Mammary epithelial cell (primary cell): ENCODE measurements at places on chromosomes 16 and 17. TPM values are rescaled to one million over a fixed set of nuclear protein-coding genes. Genes with fewer than 3 reads are reported as not detected.

ASPSCR1 gene
- 7.9 TPM for polyA plus RNA-seq

DNA sequence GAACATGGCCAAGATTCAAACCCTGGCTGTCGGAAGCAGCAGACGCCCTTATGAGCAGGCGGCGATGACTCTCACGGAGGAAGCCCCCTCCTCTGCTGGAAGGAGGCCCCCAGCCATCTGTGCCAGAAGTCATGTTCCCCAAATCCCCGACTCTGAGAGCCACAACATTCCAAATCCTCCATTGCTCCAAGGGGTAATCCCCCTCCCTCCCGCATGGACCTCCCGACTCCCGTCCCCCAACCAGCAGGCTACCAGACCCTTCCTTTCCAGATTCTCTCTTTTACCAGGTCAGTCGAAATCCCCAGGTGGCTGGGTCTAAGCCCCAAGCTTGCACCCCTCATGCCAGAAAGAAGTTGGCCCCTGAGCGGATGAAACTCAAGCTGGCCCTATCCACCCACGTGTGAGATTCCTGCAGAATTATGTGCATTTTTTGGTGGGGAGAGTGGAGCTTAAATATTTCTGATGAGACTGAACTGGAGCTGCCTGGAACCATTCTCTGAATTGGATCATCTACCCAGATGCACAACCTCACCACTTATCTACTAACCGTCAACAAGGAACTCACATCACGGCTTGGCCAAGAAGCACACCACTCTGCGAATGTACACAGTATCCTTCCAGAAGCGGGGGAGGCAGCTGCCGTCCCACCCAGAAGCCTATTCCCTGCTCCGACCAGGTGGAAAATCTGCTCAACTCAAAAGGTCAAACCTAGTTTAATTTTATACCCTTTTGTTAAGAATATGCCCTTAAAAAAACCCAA, 283.5 kb downstream of the C16orf95 start:
- DNase-seq = no peak

DNA sequence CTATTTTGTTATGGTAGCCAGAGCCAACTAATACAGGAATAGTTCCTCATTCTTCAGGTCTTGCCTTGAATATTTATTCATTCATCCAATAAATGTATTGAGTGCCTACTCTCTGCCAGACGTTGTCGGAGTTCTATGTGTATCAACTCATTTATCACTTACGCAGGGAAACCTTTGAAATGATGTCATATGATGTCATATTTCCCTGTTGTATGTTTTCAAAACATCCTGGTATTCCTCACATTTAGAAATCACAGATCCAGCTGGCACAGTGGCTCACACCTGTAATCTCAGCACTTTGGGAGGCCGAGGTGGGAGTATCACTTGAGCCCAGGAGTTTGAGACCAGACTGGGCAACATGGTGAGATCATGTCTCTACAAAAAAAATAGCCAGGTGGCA, 2.7 kb upstream of the NLE1 start:
- no peak for DNase-seq

GINS3 gene
- 17.9 TPM for polyA plus RNA-seq

DNA sequence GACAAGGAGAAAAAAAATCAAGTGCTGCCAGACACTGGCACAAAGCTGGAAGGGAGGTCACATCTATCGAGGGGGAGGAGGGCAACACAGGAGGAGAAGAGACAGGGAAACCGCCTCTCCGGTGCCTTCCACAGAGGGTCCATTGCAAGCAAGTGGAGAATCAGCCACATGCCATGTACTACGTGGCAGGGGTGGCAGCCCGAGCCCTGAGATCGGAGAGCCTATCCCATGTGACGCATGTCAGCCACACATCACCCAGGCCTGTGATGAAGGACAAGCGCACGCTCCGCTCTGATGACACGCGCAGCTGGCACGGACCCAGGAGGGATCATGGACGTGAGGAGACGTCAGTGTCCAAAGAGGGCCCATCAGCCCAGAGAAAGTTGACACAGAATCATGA, 30.1 kb downstream of the ADCY9 start:
- no peak for DNase-seq

DNA sequence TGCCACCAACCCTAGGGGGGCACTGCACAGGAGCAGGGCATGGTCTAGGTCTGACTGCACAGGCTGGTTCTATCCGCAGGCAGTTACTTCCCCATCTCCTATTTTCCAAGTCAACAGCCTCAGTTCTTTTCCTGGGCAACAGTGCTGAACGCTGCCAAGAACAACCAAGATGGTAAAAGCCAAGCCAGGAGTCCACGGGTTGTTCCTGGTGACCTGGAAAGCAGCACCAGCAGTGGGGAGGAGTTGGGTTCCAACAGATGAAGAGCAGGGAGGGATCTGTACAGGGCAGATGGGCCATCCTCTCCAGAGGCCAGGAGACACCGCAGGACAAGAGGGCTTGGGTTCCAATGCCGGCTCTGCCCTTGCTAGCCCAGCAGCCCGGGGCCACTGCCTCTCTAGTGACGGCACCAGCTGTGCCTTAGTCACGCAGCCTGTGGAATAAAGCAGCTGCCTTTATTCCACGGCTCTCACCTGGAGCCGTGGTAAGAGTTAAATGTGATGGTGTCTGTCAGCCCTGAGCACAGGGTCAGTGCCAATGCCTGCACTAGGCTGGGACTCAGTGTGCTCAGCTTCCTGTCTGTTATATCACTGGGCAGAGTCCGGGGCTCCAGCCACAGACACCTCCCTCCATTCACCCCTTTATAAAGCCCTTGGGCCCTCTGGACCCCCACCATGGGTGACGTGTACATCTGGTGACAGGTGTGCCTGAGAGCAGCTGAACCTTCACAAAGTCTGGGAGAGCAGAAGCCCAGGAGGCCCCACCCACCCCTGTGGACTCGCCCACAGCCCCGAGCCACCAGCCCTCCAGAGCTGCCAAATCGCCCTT, 44.9 kb downstream of the MARF1 start:
- no peak for DNase-seq

- DNase-seq = no peak
Measured at GRCh38 chr16:56252835-56253234, 61.5 kb downstream of the GNAO1 start.

GRCh38 chr17:38554430-38555350, 51.1 kb downstream of the SRCIN1 start:
- peak; percentile 88 for DNase-seq

CETP gene
- not detected for polyA plus RNA-seq

CSH2 gene
- polyA plus RNA-seq = not detected

G6PC1 gene
- not detected for polyA plus RNA-seq

- no peak for DNase-seq
Measured at GRCh38 chr17:7094652-7095019, 14.6 kb upstream of the CLEC10A start.

SPIRE2 gene
- polyA plus RNA-seq = 2.2 TPM

- no peak for DNase-seq
Measured at GRCh38 chr16:50329446-50330189, 39.2 kb downstream of the BRD7 start.

- DNase-seq = no peak
Measured at GRCh38 chr17:16934133-16934795, 37.7 kb downstream of the TNFRSF13B start.

WNK4 gene
- polyA plus RNA-seq = 0.11 TPM

DNA sequence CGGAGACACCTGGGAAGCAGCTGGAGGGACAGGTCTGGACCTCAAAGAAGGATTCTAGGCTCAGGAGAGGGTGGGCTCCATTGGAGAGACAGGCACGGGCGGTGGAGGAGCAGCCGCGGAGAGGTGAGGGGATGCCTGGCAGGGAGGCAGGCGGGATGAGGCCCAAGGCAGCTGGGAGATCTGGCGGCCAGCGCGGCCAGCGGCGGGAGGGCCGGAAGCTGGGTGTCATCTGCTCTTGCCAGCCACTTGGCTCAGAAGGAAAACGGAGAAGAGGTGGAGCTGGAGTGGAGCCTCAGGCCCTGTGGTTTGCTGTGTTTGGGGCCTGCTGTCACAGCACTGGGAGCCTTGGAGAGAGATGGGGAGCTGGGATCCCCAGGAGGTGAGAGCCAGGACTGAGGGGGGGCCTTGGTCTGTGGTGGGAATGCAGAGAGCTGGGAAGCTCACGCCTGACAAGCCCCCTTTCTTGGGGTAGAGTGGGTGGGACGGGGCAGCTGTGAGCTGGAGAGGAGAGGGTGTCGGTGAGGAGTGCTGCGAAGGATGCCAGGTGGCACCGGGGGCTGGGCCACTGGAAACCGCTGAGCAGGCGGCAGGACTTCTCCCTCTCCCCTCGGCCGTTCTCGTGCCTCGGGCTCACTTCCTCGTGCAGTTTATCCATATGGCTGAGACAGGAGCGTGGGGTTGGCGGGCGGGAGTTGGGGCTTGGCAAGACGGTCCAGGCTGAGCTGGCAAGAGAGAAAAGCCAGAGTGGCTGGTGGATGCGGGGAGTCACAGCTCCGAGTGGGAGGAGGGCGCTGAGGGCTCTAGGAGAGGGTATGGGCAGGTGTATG, 8.0 kb downstream of the TBC1D24 start:
- DNase-seq = peak; percentile 43

CACNG1 gene
- not detected for polyA plus RNA-seq

C16orf54 gene
- polyA plus RNA-seq = not detected

- no peak for DNase-seq
Measured at GRCh38 chr17:72681844-72682243, 410.6 kb downstream of the SLC39A11 start.

DNA sequence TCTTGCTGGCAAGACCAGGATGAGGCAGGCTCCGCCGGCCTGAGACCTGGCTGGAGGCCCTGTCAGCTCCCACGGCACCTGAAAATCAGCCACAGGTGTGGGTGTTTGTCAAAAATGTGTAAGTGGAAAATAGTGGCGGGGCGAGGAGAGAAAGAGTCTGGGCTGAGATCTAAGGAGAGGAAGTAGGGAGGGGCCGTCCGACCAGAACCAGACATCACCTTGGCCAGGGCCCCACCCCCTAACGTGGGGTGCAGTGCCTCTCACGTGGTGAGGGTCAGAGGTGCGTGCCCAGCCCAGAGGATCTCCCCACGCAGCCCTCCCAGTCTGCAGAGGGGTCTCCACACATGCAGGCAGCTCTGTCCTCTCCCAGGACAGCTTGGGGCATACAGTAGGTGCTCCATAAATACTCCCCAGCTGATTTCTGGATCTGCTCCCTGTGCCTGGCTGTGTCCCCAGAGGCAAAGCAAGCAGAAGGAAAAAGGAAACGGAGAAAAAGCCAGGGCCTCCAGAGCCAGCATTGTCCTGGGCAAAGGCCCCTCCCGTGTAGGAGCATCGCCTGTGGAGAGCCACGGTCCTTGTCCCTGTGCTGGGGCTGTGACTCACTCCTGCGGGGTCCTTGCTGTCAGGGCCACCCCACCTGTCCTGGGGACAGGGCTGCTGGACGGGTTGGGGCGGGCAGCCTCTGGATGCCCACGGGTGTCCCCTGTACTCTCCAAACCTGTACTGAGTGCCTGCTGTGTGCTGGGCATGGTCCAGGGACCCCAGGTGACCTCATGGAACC, 16.7 kb downstream of the ZFPM1 start:
- no peak for DNase-seq

OGFOD1 gene
- polyA plus RNA-seq = 69.7 TPM

CCDC47 gene
- 44.7 TPM for polyA plus RNA-seq

- DNase-seq = peak; percentile 76
Measured at GRCh38 chr17:44901411-44901921, 2.2 kb upstream of the EFTUD2 start.

DNA sequence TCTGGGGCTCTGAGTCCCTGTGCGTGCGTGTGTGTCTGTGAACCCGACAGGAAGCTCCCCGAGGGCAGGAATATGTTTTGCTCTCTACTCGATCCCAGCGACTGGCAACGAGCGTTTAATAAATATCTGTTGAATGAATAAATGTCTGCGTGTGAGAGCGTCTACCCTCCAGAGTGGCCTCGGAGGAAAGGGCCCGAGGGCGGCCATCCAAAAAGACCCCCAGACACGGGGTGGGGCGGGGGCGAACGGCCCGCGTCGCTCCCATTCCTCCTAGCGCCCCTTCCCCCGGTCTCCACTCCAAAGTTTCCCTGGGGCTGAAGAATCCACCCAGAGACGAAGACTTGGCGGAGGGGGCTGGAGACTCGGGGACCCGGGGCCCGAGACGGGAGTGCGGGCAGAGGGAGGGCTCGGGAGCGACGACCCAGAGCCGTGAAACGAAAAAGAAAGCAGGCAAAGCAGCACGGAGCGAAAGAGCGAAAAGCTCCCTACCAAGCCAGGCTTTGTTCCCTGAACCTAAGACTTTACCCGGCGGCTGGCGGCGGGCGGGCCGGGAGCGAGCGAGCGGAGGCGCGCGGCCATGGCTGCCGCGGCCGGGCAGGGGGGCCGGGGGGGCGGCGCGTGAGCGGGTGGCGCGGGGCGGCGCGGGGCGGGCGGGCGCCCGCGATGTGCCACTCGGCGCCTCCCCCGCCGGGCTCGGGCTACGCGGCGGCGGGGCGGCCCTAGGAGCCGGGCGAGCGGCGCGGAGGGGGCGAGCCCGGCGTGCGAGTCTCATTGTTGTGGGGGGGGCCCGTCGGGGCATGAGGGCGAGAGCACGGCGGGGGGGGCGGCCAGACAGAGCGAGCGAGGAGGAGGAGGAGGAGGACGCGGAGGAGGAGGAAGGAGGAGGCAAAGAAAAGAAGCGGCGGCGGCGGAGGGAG, at the start of gene MLLT6:
Gene MLLT6 (plus strand): TSS at position 668 of the 917 bp plus-strand sequence. CDS start 360 bp downstream, outside the sequence.
- peak; percentile 69 for DNase-seq

GRCh38 chr16:82439678-82440293, 187.0 kb upstream of the CDH13 start:
- no peak for DNase-seq

DNA sequence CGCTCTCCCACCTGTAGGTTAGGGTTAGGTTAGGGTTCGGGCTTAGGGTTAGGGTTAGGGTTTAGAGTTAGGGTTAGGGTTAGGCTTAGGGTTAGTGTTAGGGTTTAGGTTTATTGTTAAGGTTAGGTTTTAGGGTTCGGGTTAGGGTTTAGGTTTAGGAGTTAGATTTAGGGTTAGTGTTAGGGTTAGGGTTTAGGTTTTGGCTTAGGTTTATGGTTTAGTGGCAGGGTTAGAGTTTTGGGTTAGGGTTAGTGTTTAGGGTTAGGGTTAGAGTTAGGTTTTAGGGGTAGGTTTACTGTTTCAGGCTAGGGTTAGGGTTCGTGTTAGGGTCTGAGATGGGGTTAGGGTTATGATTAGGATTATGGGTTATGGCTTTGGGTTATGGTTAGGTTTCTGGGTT, 31.6 kb upstream of the ZCCHC14 start:
- no peak for DNase-seq

- DNase-seq = no peak
Measured at GRCh38 chr17:65711671-65712276, 150.3 kb upstream of the AXIN2 start.

- peak; percentile 29 for DNase-seq
Measured at GRCh38 chr17:76793775-76794174, 55.9 kb downstream of the MFSD11 start.

KRTAP3-1 gene
- not detected for polyA plus RNA-seq
